ENCODE measurements at places on chromosomes 1 and 21.

- no peak for DNase-seq
Measured at GRCh38 chr1:115975569-115976061, 698 bp upstream of the SLC22A15 start.

GRCh38 chr1:10735563-10736305 lies 60.7 kb downstream of the CASZ1 start:
- no peak for DNase-seq

- no peak for DNase-seq
Measured at GRCh38 chr1:59609245-59609644, 205.5 kb upstream of the HOOK1 start.

- peak; percentile 84 for DNase-seq
Measured at GRCh38 chr1:923131-923990, at the start of gene SAMD11. Gene SAMD11 (plus strand): TSS chr1:923923. CDS start chr1:924432, 509 bp downstream.

DNA sequence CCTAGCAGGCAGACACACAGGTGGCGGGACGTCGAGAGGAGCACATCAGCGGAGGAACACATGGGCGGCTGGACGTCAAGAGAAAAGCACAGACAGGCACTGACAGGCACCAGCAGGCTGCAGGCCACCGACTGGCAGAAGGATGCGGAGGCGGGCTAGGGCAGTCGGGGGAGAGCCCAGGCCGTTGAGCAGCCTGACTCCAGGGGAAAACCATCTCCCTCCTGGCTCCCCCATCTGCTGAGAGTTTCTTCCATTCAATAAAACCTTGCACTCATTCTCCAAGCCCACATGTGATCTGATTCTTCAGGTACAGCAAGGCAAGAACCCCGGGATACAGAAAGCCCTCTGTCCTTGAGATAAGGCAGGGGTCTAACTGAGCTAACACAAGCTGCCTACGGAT lies 25.5 kb downstream of the B3GALT5 start:
- DNase-seq: no peak

DNA sequence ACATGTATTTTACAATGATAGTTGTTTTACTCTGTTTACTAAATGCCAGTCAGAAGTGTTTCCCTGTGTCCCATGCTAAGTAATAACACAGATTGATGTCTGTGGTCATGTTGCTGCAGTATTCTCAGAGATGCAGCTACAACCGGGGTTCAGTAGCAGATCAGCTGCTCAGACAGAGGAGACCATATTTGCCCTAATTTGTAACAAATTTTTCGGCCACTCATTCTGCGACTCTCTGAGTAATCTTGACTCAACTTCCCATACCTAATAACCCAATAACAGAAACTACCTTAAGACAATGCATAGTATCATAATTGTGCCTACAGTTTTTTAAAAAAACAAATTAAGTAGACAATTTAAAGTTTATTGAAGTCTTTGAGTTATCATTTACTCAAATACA lies 32.6 kb downstream of the NIBAN1 start:
- no peak for DNase-seq

DNA sequence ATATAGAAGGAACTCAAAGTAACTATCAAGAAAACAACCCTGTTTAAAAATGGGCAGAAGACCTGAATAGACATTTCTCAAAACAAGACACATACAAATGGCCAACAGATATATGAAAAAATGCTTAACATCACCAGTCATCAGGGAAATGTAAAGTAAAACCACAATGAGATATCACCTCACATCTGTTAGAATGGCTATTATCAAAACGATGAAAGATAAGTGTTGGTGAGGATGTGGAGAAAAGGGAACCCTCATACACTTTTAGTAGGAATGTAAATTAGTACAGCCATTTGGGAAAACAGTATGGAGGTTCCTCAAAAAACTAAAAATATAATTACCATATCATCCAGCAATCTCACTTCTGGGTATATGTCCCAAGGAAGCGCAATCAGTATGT lies 3.0 kb downstream of the CTSS start:
- DNase-seq: no peak

Measured in NCI-H1105 (cell line).